Effector memory CD8-positive, alpha-beta T cell (primary cell): ENCODE measurements at places on chromosomes 5 and 9.

DNA sequence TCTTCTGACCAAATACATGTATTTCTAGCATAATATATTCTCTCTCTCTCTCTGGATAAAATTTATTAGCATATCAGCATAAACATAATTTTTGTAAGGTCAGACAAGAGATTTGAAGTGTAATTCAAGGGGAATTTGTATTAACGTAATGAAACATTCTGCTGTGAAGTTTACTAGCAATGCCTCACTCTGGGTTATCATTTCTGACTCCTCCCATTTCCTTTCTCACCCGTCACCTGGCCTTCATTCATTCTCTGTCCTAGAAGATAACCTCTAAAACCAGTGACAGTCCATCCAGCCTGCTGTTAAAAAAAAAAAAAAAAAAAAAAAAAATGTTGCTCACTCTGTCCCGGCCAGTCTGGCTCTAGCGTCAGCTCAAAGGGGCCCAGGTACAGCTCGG, 27.1 kb downstream of the GRAMD2B start:
- H3K4me1 ChIP-seq = peaks cover 25% of the 10 kb centered on the region
- H3K27ac ChIP-seq = peak overlapping the region; percentile 99

- no peaks in the 10 kb centered on the region for H3K36me3 ChIP-seq
- no peaks in the 10 kb centered on the region for H3K4me1 ChIP-seq
- H3K27me3 ChIP-seq = peaks cover 22% of the 10 kb centered on the region
- no peak for DNase-seq
- H3K4me3 ChIP-seq = no peak overlapping the region
These were observed 6.6 kb downstream of the C9orf153 start for GRCh38 chr9:86252870-86253269.

GRCh38 chr9:129377931-129378661, 200.0 kb upstream of the IER5L start:
- H3K4me3 ChIP-seq = no peak overlapping the region
- H3K27me3 ChIP-seq = no peaks in the 10 kb centered on the region
- peaks cover 4% of the 10 kb centered on the region for H3K4me1 ChIP-seq
- no peak overlapping the region for H3K27ac ChIP-seq

DNA sequence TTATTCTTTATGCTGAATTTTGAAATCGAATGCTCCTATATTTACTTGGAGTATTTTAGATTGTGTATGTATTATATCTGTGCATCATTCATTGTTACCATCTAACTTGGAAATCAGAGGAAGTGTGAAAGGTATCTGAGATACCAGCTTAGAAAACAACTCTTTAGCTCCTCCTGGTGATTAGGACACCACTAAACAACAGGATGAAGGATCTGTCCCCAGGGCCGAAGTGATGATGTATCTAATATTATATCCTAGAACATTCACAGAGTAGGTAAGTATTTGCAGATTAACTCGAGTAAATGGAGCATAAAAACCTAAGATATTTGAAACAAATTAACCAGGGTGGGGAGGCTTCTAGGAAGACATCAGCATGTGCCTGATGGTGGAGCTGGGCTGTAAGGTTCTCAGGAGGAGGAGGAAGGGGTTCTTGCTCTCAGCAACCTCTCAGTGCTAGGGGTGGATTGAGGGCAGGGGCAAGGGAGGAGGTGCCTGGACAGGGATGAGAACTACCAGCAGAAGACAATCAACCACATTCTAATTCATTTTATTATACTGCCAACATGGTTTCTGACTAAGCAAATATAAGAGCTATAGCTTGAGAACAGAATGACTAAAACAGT, 2.6 kb upstream of the NFIL3 start:
- H3K36me3 ChIP-seq = peaks cover 16% of the 10 kb centered on the region
- H3K27me3 ChIP-seq = peaks cover 6% of the 10 kb centered on the region
- H3K4me3 ChIP-seq = peak overlapping the region; percentile 98
- no peak overlapping the region for H3K27ac ChIP-seq
- H3K4me1 ChIP-seq = peaks cover 38% of the 10 kb centered on the region

DNA sequence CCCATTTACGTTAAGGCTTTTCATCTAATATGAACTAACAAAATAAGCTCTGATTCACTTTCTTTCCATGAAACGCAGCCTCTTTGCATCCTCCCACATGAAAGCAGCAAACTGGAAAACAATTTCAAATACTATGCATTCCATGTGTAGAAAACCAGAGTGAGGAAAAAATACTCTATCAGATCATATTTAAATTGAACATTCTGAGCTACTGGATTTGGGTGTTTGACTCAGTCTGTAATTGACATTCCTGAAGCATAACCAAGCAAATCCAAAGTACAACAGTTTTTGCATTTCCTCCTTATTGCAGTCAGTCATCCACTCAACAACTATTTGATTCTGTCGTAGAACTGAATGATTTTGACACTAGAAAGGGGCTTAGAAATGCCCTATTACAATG, 399.1 kb upstream of the NMUR2 start:
- no peak for DNase-seq
- no peak overlapping the region for H3K27ac ChIP-seq
- no peak overlapping the region for H3K4me3 ChIP-seq
- no peaks in the 10 kb centered on the region for H3K4me1 ChIP-seq

GRCh38 chr9:134135343-134136117, at the start of gene WDR5:
WDR5 (plus strand) TSS chr9:134136082; CDS start chr9:134139878, 3,796 bp downstream.
- no peaks in the 10 kb centered on the region for H3K27me3 ChIP-seq
- DNase-seq = peak; percentile 83
- peaks cover 27% of the 10 kb centered on the region for H3K36me3 ChIP-seq

- DNase-seq = no peak
- no peaks in the 10 kb centered on the region for H3K4me1 ChIP-seq
- H3K27me3 ChIP-seq = peaks cover 10% of the 10 kb centered on the region
- no peaks in the 10 kb centered on the region for H3K36me3 ChIP-seq
These were observed 101.2 kb downstream of the MSX2 start for GRCh38 chr5:174825587-174825986.
